ENCODE measurements at places on chromosomes 12 and 14. TPM values are rescaled to one million over a fixed set of nuclear protein-coding genes. Genes with fewer than 3 reads are reported as not detected.

Gene BHLHE41
- total RNA-seq: 9.4 TPM

Gene NGB
- total RNA-seq: not detected

Gene SYNDIG1L
- total RNA-seq: not detected

Gene GPR68
- 3.4 TPM for total RNA-seq

Gene LAG3
- total RNA-seq: 0.61 TPM

Gene PYGL
- 152 TPM for total RNA-seq

Gene USP15
- 50.8 TPM for total RNA-seq

Gene HAL
- 0.12 TPM for total RNA-seq

Gene SLC15A4
- total RNA-seq: 61.2 TPM

Gene CLEC7A
- not detected for total RNA-seq

Gene PLEKHG7
- total RNA-seq: not detected

Gene SIX1
- total RNA-seq: 2.8 TPM

Gene PLEKHD1
- under 0.01 TPM for total RNA-seq

Gene PRPH
- total RNA-seq: 0.12 TPM

Gene PRR4
- 10.5 TPM for total RNA-seq

Gene CMA1
- not detected for total RNA-seq

Gene EXOC3L4
- total RNA-seq: not detected

Gene RIPK3
- total RNA-seq: 29.0 TPM

Gene FOXG1
- total RNA-seq: not detected

Gene TAS2R7
- total RNA-seq: not detected

Gene RNASE7
- total RNA-seq: not detected

Gene IL22
- total RNA-seq: not detected

Gene CNPY2
- total RNA-seq: 59.7 TPM

Gene A2ML1
- under 0.01 TPM for total RNA-seq

Gene RTL1
- not detected for total RNA-seq

Gene TSPAN19
- not detected for total RNA-seq

Gene INHBE
- 0.85 TPM for total RNA-seq

Gene CLEC14A
- 7.7 TPM for total RNA-seq

Gene BEST3
- not detected for total RNA-seq

Gene ADCY4
- 24.2 TPM for total RNA-seq

Gene SYT1
- total RNA-seq: 0.85 TPM

Gene LRP1-AS
- not detected for total RNA-seq

Gene GPR135
- 4.7 TPM for total RNA-seq

Gene GPR162
- total RNA-seq: 7.3 TPM

Gene LUM
- 1,443 TPM for total RNA-seq

Gene HPD
- not detected for total RNA-seq

Gene ERBB3
- total RNA-seq: 0.73 TPM
